ENCODE measurements at places on chromosomes 5 and 9.

DNA sequence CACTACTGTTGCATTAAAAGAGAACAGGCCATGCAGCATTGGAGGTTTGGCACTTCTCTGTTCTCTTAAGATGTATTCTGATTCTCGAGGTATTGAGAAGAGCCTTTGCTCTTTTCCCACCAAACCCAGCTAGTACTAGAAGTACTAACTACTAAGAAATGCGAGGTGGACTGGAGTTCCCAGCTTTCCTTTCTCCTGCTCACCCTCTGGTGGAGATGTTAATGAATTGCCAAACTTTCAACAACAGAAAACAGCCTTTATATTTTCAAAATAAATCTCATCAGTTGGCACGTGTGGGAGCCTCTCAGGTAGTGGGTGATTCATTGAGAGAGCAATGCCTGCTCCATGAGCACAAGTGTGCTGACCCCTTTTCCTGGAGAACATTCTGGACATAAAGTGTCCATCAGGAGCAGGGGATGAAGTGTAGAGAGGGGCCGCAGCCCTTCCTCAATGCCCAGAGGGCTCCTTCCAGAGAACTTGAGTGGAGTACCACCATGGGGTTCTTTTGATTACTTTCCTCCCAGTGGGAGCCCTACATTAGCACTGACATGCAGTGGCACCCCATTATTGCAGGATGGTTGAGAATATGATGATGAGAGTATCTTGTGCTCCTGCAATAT is 45.7 kb downstream of the TMEM174 start:
- peak; percentile 56 for DNase-seq

DNA sequence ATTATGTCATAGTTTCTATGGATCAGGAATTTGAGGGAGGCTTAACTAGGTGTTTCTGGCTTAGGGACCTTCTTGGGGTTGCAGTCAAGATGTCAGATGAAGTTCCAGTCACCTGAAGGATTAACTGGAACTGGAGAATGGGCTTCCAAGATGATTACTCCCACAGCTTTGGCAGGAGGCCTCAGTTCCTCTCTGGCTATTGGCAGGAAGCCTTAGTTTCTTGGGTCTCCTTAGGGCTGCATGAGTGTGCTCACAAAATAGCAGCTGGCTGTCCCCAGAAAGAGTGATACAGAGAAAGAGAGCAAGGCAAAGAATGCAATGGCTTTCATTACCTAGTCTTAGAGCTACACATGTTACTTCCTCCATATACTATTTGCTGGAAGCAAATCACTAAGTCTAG is 138.1 kb upstream of the TLE4 start:
- DNase-seq: no peak

GRCh38 chr9:18739127-18739526 is 265.2 kb downstream of the ADAMTSL1 start:
- no peak for DNase-seq

DNA sequence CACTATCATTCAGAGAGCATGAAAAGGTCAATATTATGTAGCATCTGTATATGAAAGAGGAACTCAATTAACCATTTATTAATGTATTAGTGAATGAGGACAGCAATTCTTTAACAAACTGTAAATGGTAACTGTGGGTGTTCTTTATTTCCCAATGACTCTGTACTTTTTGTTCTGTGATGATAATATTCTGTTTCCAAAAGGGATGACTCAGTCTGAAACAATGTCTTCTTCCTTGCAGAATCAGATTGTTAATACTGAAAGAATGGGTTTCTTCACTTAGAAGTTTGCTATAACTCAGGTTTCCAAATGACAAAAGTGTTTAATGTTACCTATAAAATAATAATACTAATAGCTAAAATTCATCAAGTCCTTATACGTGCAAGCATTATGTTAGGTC is 1518.7 kb upstream of the WWC1 start:
- DNase-seq: peak; percentile 64

GRCh38 chr5:43044181-43044914 is 4.2 kb upstream of the ANXA2R start:
- no peak for DNase-seq

- DNase-seq: no peak
These were observed 59.3 kb upstream of the CDKN2B start for GRCh38 chr9:22068369-22068768.

DNA sequence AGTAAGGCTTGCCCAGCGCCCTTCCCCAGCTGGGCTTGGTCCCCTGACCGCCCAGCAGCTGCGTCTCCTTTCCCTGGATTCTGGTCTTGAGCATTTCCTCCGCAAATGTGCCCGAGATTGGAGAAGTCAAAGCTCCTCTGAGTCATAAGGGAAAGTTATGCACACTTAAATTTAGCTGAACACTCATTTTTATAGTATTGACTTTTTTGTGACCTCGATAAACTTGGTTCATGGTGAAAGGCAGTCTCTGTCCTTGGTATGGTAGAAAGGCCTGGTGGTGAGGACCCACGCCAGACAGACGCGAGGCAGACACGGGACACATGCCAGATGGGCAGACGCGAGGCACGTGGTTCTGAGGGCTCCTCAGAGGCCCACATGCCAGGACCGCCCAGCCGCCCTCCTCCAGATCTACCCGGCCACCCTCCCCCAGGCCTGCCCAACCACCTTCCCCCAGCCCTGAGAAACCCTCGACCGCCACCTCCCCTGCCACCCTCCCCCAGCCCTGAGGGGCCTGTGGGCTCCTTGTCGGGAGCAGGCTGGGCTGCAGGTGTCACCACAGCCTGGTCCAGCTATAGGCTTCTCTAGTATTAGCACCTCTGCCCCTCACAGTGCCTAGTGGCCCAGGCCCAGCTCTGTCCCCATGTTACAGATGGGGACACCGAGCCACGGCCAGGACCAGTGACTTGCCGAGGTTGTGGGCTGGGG is 60.9 kb upstream of the CACNA1B start:
- DNase-seq: no peak

GRCh38 chr5:179872828-179873575 is 14.4 kb upstream of the MRNIP start:
- DNase-seq: no peak

- DNase-seq: no peak
These were observed 14.8 kb downstream of the SLC44A1 start for GRCh38 chr9:105259274-105259673.

GRCh38 chr9:35426627-35427026 is 63.3 kb upstream of the RUSC2 start:
- no peak for DNase-seq

GRCh38 chr5:95962785-95963184 is 1.1 kb upstream of the ELL2 start:
- no peak for DNase-seq

- DNase-seq: no peak
These were observed 1.3 kb downstream of the NOTCH1 start for GRCh38 chr9:136544548-136544963.

DNA sequence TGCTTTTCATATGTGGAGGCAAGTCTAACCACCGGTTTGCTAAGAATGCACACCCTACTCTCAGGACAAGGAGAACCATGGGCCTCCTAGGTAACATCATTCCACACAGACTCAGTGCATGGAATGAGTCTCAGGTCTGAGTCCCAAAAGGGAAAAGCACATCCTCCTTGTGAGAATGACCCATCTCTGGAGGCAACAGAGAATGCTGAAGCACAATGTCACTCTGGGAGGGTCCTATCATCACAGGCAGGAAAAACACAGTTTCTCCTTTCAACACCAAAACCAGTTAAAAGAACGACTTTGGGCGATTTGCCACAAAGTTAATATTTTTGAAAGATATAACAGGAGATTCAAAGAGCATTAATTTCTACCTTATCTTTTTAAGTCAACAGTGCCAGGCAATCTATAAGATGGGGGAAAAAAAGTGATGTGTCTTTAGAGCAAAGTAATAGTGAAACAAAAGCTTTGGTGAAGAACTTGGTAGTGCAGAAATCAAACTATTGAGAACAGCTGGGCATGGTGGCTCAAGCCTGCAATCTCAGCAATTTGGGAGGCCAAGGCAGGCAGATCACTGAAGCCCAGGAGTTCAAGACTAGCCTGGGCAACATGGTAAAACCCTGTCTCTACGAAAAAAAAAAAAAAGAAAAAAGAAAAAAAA is 97.3 kb downstream of the OXCT1 start:
- DNase-seq: no peak

DNA sequence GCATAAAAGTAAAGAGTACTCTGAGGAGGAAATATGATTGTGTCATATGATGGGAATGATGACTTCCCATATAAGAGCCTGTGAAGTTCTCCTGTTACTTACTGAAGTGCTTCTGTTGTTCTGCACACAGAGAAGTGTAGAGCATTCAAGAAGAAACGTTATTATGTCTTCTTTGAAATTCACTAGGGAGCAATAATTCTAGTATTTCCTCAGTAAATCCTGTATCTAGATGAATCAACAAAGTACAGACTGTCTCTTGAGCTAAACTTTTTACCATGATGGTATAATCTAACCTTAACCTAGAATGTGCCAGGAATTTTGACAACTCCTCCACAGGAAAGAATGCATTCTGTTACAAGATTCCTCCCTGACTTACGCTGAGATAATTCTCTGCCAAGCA is 18.9 kb upstream of the GHR start:
- no peak for DNase-seq

DNA sequence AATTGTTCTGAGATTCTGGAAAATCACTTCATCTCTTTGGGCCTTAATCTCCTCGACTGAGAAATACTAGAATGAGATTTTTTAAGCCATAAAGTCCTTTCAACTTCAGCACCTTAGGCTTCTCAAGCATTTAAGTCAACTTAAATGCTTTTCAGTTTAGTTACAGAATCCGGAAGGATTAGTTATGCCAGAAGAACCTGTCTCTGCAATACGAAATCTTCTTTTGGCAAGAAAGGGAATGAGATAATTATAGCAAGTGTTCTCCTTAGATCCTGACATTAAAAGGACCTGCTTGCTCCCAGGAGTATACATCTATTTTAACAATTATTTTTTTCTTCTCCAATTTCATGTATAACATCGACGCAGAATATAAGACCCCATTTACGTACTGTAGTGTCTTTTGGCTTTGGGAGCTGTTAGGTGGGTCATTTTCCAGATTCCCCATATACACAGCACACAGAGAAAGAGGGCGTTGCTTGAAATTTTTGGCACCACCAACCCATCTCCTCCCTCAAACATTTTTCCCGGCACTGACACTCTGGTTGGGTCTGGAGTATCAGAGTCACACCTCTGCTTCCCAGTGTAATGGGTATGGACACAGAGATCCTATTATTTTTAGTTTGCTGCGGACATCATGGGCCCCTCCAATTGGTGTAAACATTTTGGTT is 43.6 kb upstream of the CLINT1 start:
- DNase-seq: no peak

DNA sequence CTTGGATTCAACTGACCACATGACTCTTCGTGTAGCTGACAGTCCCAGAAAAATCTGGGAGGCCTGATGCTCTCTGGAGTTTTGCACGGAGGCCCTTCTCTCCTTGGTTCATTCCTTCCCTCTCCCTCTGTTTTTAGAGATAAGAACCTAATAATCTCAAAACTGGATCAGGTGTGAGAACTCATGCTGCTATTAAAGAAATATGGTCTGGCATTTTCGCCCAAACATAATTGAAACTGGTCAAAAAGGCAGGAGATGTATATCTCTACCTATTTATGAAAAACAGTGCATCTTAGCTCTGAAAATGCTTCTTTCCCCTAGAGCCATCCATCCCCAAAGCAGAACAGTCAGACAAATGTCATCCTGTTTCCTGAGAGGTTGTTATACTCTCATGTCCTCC is 397.5 kb downstream of the PRELID2 start:
- no peak for DNase-seq

DNA sequence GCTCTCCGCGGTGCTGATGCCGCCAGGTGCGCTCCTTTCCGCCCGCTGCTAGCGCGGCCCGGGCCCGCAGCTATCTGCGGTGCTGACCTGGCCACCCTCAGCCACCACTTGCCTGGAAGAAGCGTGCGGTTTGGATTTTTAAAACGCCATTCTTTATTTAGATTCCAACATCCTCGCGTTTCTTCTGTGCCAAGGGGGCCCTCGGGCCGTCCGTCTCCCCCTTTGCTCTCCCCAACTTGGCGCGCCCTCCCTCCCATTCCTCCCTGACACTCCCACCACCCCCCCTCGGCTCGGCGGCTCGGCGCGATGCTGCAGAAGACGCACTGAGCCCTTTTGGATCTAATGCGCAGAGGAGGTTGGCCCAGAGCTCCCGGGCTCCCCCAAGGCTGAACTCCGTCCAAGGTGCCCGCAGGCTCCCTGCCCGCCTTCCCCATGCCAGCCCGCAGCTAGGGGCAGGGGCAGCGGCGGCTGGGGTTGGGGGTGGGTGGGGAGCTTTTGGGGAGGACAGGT is at the start of gene BARHL1:
BARHL1 (plus strand) TSS at position 331 of the 510 bp plus-strand sequence. CDS start 192 bp downstream, outside the sequence.
- no peak for DNase-seq

GRCh38 chr9:93133681-93134014 is 403 bp downstream of the NINJ1 start:
- peak; percentile 41 for DNase-seq

- no peak for DNase-seq
These were observed 17.5 kb downstream of the TGFBI start for GRCh38 chr5:136046246-136046645.

GRCh38 chr9:110650261-110650660 is 18.3 kb upstream of the MUSK start:
- no peak for DNase-seq

DNA sequence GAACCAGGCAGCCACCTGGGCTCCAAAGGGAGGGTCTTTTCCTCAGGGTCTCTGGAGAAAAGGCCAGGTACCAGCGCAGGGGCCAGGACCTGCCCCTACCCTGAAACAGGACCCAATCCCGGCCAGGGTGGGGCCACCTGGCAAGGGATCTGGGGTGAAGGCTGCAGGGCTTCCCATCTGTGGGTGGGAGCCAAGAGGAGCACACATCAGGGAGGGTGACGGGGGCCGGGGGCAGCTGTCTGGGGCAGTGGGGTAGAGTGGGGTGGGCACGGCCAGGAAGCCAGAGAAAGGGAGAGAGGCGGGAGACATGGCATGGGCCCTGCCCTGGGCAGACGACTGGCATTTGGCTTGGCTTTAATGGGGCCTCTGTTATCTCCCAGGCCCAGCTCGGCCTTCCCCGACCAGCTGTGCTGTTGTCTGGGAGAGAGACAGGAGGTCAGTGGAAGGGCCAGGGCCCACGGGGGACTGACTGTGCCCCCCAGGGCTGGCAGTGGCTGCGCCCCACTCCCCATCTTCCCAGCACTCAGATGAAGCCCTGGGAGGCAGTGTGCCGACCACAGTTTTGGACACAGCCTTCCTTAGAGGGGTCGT is 57.2 kb upstream of the RNF130 start:
- DNase-seq: no peak

DNA sequence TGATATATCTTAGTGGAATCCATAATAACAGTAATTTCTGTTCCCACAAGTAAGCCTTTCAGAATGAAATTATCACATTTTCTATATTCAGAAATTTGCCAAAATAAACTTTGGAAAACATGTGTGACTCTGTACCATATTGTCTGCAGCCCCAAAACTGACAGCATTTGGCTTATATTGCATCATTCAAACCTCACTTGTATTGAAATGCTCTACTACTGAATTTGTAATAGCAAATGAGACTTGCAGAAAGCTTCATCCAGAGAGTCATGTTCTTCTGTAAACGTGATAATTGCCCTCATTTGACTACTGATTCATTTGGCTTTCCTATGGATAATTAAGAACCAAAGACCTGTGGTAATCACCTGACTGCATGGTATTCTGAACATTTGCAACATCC is 1249.5 kb upstream of the CDH18 start:
- DNase-seq: no peak
